ENCODE measurements at places on chromosomes 7 and 10.

GRCh38 chr7:18873734-18874336 lies 243.6 kb downstream of the TWIST1 start:
- DNase-seq, result peak; percentile 33

DNA sequence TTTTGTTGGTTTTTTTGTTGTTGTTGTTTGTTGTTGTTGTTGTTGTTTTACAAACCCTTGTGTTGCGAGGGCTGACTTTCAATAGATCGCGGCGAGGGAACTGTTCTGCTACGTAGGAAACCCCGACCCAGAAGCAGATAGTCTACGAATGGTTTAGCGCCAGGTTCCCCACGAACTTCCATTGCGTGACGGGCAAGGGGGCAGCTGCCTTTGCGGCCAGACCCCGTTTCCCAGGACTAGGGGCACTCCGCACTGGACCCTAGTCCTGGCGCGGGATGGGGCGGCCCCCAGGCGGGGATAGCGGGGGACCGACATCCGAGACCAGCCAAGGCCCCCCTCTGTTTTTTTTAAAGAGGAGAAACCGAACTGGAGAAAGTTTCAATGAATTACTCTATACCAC lies 119.6 kb downstream of the LRRTM3 start:
- DNase-seq, result no peak

DNA sequence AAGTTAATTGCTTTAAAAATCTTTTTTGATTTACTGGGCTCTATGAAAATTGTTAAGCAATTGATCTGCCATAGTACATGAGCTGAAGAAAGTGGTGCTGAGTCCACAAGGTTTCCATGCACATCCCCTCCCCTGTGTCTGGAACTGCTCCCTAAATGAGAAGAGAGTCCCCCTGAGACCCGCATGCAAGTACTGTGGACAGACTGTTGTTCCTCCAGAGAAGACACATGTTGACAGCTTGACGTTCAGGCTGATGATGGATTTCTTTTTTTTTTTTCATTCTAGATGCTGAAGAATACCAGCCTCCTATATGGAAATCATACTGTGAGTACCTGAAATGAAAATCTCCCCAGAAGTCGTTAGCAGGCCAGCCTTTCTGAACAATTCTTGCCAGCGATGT lies 159.8 kb downstream of the CHN2 start:
- DNase-seq, result no peak

- no peak for DNase-seq
These were observed 8.4 kb downstream of the PROSER2 start for GRCh38 chr10:11831520-11831951.

GRCh38 chr7:20828947-20829346 lies 42.3 kb upstream of the SP8 start:
- no peak for DNase-seq

DNA sequence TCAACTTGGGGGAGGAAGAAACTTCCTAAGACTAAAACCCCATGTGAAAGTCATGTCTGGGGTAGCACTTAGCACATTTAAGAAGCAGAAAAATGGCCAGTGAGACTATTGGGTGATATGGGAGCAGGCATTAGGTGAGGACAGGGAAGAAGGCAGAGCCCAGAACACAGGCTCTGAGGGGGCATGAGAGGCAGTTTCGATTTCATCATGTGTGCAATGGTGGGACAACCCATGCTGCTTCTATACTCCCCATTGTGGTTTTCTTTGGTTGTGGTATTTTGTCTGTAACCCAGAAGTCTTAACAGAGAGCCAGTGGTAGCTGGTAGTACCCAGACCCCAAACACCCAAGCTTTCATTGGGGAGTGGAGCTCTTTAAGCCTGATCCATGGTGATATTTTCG lies 752.0 kb downstream of the GRID1 start:
- no peak for DNase-seq

DNA sequence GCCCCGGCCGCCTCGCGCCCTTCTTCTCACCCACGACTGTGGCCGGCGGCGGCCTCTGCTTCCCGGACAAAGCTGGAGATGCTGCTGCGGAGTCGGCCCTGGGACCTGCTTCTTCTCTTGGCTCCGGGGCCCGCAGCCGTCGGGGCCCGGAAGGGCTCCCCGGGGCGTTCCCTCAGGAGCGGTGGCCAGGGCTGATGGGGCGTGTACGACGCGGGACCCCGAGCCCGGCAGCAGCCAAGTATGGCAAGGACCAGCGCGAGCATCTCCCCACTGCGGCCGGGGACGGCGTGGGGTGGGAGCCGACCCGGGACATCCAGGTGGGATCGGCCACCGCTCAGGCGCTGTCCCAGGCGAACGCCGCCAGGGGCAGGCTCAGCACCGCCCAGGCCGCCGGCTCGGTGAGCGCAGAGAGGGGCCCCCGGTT lies 27.6 kb upstream of the BMS1 start:
- no peak for DNase-seq

GRCh38 chr7:29194206-29194593 lies 375 bp upstream of the CHN2 start:
- no peak for DNase-seq

GRCh38 chr10:123519861-123520260 lies 146.3 kb upstream of the GPR26 start:
- DNase-seq, result no peak

DNA sequence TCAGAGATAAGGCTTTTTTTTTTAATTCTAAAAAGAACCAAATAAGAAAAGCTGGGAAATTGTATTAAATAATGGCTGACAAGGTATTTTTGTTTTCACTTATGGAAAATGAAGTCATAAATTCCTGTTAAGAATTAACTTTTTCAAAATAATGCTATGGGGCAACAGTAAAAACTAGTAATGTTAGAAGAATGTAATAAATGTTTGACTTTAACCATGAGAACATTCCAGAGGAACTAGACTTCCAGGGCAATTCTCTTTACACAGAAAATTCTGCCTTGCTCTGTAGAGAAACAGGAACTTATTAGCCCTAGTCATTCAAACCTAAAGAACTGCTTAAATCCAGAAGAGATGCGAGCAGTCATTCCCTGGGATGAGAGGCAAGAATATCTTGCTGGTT lies 571.1 kb downstream of the IPMK start:
- DNase-seq, result peak; percentile 97

- DNase-seq, result no peak
These were observed 93.8 kb upstream of the NOBOX start for GRCh38 chr7:144497282-144497681.

DNA sequence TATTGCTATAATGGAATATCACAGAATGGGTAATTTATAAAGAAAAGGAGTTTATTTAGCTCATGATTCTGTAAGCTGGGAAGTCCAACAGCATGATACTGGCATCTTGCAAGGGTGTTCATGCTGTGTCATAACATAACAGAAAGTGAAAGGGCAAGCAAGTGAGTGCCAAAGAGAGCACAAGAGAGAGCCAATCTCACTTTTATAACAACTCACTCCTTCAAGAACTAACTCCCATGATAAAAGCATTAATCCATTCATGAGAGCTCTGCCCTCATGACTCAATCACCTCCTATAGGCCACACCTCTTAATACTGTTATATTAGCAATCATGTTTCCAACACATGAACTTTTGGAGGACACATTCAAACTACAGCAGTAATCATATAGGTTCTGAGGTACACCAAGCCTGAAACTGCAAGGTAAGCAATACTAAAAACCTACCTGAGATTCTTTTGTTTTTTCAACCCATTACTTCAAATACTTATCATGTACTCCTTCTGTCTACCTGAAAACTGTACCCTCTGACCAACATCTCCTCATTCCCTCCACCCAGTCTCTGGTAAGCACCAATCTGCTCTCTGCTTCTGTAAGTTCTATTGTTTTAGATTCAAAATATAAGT lies 219.7 kb downstream of the MTERF1 start:
- no peak for DNase-seq

GRCh38 chr10:97333351-97333600 lies 1.3 kb downstream of the FRAT2 start:
- peak; percentile 74 for DNase-seq

DNA sequence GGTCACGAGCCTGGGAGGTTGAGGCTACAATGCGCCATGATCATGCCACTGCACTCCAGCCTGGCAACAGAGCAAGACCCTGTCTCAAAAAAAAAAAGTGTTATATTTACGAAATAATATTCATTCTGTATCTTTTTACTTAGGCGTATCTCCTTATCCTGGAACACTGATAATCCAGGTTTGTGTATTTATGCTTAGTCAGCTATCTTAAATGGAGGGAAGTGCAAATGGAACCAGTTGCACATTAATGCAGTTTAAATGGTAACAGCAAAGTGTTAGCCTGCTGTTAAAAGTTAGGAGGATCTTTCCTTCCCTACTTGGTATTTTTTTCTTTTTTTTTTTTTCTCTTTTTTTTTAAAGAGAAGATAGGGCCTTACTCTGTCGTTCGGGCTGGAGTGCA lies 36.0 kb upstream of the RBM20 start:
- no peak for DNase-seq

- no peak for DNase-seq
These were observed 336.0 kb downstream of the ADARB2 start for GRCh38 chr10:1401071-1401965.

GRCh38 chr10:97007417-97007816 lies 175.3 kb downstream of the LCOR start:
- DNase-seq, result no peak

- no peak for DNase-seq
These were observed 5.8 kb downstream of the MALRD1 start for GRCh38 chr10:19054289-19054835.

GRCh38 chr7:101185258-101185839 lies 5.3 kb upstream of the NAT16 start:
- peak; percentile 79 for DNase-seq

DNA sequence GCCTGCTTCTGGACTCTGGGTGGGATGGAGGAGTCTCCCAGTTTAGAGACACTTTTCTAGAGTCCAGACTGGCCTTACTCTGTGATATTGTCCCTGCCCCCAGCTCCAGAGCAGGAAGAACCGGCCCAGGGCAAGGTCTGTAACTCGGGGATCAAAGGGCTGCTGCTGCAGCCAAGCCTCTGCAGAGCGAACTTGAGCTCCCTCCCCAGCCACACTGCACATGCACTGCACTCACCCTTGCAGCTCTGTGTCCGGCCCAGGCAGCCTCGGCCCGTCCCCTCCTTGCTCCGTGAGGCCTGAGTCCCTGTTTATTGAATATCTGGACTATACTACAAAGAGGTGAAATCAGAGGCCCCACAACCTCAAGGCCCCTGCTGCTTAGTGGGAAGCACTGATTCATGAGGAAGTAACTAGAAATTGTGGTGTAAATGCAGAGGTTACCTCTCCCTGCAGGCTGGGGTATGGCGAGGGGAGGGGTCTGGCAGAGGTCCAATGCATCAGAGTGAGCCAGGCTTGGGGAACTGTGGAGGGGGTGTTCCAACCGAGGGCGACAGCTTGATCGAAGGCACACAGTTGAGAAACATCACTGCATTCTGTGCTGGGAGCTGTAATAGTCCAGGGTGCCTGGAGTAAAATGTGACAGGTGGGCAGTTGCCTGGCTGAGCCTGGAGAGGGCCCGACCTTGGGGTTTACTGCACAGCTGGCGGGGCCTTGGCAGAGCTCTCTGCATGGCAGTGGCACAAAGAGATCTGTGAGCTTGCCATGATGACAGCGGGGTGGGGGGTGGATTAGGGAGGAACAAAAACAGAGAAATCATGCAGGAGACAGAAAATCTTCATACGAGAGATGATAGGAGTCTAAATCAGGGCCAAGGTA lies 49.1 kb downstream of the AOC1 start:
- no peak for DNase-seq

GRCh38 chr10:75765789-75766096 lies 334.3 kb downstream of the LRMDA start:
- no peak for DNase-seq

DNA sequence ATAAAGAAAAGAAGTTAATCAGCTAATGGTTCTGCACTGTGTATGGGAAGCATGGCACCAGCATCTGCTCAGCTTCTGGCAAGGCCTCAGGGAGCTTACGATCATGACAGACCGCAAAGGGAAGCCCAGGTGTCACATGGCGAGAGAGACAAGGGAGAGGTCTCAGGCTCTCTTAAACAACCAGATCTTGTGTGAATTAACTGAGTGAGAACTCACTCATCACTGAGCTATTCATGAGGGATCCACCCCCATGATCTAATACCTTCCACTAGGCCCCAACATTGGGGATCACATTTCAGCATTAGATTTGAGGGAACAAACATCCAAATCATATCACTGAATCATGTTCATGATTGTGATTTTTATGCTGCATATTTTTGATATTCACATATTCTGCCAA lies 5.8 kb downstream of the USP54 start:
- no peak for DNase-seq

DNA sequence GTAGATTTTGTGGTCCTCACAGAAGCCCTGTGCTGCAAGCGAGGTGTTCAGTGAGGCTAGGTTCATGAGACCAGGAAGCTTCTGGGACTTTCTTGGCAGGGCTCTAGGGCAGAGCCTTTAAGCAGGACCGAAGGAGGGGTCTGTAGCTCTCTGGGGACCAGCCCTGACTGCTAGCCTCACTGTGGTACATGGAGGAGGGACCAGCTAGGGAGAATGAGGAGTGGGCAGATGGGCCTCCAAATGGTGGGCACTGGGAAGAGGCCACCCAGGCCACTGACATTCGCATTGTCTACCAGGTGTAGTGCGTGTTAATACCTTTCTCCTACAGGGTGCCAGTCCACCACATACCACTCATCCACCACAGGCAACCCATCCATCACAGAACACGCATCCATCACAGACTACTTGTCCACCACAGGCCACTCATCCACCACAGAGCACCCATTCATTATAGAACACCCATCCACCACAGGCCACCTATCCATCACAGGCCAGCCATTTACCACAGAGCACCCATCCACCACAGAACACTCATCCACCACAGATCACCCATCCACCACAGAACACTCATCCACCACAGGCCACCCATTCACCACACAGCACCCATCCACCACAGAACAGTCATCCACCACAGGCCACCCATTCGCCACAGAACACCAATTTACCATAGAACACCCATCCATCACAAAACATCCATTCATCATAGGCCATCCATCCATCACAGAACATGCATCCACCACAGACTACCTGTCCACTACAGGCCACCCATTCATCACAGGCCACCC lies 31.6 kb upstream of the ZNF488 start:
- DNase-seq, result no peak

DNA sequence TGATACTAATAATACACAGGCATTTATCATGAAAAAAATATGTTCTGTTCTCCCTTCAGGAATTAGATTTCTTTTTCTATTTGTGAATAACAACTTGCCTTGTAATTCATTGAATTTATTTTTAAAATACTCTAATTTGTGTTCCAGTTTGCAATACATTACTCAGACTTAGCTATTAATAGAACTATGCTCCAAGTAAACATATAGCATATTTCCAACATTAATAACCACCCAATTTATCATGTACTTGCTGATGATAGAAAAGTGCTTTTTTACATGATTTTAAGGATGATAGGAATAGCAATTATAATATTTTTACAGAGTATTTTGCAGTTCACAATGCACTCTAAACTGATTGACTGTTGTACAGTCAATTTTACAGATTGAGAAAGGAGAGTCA lies 338.8 kb upstream of the SEMA3D start:
- no peak for DNase-seq

- DNase-seq, result peak; percentile 96
These were observed at the start of gene GLI3 for GRCh38 chr7:42236976-42237810. GLI3 (minus strand) TSS chr7:42237209; CDS start chr7:42223253, 13,956 bp downstream.

Measured in ACHN (cell line).